Cortex of kidney (tissue), 1 donor: ENCODE measurements at places on chromosomes 11 and 22.

DNA sequence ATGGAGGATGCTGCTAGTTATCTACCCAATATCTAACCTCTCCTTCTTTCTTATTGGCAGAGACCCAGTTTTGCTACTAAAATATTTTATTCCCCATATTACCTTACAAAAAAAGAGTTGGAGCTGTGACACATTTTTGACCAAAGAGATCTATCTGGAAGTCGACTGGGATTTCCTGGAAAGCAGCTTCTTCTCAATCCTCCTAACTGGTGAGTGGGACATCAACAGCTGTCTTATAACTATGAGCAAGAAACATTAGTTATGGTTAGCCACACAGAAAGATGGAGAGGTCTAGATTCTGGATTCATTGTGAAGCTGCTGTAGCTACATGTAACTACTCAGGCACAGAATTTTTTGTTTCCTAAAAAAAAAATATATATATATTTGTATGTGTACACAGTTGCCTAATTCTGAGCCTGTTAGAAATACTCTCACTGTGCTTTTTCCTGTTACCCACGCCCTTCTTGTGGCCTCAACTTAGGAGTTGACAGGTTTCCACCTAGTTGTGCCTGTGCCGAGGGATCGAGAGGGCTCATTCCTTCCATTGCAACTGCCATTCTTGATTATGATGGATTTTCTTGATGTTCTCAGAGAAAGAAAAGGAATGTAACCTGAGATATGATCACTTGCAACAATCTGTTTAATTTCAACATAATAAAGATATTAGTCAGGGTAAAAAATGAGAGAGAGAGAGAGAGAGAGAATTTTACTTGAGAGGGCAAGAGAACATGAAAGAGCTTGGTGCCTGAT, 142.0 kb downstream of the SLC17A6 start:
- DNase-seq: no peak

DNA sequence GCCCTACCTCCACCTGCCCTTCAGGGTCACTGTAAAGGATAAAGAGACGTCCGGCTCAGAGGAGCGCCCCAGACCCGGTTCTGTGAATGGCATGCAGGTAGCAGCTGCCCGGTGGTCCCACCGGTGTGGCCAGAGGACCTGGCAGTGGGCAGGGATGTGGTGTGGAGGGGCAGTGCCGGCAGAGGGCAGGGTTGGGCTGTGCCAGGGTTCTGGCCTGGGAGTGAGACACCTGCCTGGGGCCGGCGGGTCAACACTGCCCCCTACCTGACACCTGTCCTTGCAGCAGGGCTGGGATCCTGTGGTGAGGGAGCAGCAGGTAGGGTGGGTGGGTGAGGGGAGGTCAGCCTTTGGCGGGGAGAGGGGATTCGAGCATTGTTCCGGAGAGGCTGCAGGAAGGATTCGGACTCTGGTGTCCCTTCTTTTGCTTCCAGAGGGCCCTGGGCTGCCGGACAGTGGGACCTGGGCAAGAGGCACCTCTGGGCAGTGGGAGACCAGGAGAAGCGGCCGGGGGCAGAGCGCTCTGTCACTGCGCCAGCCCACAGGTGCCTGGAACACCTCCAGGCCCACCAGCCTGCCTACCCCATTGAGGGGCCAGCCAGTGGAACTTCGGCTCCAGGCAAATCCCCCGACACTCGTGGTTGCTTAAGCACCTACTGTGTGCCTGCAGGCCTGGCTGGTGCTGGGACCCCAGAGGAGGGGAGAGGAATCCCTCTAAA, 1.6 kb upstream of the PHLDA2 start:
- DNase-seq: no peak

DNA sequence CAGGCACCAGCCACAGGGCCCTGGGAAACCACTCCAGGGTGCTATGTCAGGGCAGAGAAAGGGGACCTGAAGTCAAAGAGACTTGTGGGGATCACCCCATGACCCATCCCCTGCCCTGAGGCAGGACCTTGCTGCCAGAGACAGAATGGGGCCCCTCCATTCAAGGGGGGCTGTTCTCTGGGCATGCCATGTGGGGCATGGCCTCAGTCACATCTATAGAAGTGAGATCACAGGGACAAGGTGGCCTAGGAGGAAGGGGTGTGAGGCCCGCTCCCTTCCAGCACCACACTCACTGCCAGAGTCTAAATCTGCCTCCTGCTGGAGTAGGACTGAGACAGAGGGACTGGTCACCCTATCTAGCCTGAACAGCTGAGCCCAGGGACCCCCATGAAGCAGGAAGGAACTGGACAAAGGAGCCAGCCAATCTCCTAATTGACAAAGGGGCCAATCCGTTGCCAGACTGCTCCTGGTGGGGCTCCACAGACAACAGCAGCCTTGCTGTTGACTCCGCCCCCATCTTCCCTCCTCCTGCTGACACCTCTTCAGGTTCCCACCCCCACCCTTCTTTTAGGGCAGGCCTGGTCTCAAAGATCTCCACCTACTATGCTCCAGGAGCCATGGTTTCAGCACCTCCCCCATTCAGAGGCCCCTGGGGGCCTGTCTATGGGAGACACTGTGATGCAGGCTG, 26.0 kb downstream of the NEAT1 start:
- no peak for DNase-seq

GRCh38 chr11:43222215-43222614, 89.6 kb upstream of the API5 start:
- DNase-seq: no peak

DNA sequence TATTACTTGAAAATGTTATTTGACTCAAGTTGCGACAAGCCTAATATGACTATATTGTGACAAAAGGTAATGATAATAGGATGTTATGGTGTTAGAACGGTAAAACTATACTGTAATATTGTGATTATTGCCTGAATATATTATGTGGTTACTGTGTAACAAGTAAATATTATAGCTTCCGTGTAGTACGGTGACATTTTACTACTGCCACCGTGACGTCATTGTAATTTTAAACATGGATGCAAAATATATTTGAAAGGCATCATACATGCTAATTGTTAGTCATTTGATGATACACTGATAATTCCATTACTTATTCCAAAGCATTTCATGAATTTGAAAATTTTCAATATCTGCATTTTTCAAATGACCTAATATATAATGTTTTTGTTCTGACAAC, 2.5 kb downstream of the ELP4 start:
- DNase-seq: no peak
